Liver (tissue), 10 donors: ENCODE measurements at places on chromosomes 12 and 14.
A peak's percentile ranks its signal among the peaks of the same experiment; 100 is the strongest.

DNA sequence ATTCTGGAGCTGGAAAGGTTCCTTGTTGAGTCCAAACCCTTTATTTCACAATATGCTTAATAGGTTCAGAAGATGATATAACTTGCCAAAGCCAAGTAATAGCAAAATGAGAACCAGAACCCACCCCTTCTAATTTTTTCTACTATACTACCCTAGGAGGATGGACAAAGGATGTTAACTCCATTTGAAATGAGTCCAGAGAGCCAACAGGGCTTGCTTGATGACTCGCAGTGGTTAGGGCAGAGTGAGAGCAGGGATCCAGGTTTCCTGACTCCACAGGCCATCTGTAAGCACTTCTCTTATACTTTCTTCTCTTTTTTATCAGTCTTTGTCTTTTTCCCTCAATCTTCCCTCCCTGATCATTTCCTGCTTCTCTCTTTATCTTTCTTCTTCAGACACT, 668.1 kb downstream of the MED13L start:
- no peak for DNase-seq

- peak; percentile 63 for DNase-seq
These were observed 33.5 kb downstream of the FMNL3 start for GRCh38 chr12:49673446-49674317.

DNA sequence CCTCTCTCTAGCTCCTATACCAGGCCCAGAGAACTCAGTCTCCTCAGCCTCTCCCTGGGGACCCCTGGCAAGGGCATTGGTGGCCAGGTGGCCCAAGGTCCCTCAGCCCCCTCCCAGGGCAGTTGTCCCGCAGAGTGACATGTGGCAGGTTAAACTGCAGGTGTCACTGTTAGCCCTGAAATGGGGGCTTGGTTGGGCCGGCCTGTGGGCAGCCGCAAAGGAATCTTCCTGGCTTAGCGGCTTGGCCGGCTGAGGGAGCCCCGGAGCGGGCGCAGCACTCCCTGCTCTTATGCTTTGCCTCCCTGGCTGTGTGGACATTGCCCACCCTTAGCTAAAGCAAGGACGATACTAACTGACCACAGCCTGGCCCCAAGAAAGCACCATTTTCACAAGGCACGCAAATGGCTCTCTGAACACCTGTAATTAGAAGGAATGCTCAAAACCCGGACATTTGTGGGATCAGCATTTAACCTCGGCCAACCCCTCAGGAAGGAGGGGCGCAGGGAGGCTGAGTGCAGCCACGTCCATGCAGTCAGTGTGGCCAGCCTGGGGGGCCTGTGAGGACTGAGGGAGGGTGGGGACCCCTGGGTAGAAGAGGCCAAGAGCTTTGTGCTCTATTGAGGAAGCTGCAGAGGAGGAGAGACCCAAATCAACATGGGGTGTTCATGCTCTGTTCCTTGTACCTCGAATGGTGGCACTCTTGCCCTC, 82.2 kb downstream of the PAPOLA start:
- peak; percentile 54 for DNase-seq

DNA sequence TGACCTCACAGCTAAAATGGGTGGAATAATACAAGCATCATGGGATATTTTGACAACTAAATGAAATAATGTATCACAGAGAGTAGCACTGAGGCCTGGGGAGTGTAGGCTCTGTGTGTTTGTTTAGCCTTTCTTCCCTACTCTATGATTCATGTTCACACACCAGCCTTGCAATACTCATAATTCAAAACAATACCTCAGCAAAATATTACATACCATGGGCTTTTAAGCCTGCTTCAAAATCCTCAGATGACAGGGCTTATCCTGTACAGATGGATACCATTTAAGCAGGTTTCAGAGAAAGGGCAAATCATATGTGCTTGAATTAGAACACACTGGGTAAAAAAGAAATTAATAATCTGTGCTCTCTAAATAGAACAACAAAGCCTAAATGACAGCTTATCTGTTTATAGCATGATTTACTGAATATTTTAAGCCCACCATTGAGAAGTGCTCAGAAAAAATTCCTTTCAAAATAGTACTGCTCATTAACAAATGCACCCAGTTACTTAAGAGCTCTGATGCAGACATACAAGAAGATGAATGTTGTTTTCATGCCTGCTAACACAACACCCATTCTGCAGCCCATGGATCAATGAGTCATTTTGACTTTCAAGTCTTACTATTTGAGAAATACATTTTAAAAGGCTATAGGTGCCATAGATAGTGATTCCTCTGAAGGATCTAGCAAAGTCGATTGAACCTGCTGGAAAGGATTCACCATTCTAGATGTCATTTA, 84.9 kb upstream of the ADAMTS20 start:
- DNase-seq = no peak

DNA sequence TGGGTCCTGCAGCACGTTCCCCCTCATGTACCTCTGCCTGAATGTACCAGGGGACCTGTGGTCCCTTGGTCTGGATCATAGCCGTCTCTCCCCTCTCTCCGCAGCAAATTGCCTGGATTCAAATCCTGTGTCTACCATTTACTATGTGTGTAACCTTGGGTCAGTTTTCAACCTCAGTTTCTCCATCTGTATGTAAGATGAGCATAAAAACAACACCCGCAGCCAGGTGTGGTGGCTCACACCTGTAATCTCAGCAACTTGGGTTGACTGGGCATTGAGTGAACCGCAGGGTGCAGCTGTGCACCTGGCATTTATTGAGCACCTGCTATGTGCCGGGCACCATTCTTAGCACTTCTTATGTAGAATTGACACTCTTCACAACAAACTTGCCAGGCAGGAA, 14.1 kb downstream of the CYP46A1 start:
- DNase-seq = no peak

- no peak for DNase-seq
These were observed 378.4 kb downstream of the SEC23A start for GRCh38 chr14:38724621-38725020.

DNA sequence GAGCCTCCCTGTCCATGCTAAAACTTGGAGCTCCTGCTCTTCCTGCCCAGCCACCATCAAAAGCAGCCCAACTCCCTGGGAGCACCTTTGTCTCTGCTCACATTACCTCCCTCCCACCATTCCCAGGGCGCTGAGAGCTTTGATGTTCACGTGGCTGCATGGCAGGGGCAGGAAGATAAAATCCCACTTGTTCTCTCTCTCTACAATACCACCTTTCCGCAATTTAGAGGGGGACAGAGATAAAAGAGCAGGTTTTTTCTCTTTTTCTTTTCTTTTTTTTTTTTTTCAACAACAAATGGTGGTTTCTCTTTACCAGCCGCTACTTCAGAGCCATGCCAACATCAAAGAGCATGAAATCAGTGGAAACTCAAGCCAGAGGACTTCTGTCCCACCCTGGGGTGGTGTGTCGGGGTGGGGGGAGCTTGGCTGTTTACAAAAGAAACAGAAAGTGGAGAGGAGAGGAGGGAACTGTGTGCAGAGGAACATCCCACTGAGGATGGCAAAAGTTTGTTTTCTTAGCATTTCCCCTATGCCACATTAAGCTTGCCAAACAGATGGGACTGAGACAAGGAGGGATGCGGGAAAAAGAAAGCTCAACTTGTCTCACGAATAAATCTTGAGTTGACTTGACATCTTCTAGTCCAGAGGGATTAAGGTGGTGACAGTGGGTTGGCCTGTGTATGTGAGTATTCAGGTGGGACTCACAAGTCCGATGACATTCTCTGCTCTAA, 103.7 kb upstream of the NUDT4 start:
- no peak for DNase-seq

DNA sequence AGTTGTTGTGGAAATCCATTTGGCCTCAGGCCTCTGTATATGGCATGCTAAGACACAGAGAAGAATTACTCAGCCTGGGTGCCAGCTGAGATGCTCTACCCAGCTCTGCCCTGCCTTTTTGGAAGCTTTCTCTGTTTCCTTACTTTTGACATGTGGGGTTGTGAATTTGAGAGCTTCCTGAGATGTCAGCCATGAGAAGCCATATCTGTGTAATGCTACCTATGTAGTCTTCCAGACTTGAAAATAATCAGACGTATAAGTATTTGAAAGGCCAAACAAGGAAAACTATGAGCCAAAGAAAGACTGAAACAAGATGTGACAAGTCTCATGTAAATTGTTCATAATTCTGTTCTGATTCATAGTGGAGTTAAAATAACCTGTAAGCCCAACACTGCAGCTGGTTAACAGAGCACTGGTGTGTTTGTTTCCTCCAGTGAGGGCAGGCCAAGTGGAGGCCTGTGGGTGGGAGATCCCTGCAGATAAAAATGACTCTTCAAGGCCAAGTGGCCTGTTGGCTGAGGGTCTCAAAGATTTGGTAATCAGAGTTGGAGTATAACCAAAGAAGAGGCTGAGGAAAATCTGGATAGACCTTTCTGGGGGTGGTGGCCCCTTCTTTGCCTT, 94.0 kb downstream of the TMX1 start:
- no peak for DNase-seq
